ENCODE measurements at places on chromosomes 2 and 18.

DNA sequence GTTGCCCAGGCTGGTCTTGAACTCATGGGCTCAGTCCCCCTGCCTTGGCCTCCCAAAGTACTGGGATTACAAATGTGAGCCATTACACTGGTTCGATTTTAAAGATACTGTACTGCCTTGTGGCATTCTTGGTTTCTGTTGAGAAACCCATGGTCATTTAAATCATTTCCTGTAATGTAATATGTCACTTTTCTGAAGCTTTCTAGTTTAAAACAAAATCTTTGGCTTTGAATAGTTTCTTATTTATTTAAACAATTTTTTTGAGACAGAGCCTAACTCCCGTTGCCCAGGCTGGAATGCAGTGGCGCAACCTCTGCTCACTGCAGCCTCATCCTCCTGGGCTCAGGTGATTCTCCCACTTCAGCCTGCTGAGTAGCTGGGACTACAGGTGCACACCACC lies 8.9 kb downstream of the ZNF512 start:
- DNase-seq: no peak

DNA sequence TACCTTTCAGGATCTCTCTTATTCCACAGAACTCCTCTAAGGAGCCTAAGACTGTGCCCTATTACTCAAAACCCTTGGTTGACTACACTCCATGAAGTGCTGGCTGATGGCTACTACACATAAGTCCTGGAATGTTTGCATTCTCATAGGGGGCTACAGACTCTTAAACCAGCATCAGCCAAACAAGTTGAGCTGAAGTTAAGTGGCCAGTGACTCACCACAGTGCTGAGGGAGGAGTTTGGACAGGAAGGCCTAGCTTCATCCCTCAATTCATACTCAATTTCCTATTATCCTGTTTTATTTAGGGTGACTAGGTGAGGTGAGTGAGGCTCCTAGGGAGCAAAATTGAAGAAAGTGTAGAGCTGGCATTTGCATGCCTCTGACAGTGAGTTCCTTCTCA lies 246.7 kb downstream of the SMAD2 start:
- DNase-seq: no peak

GRCh38 chr2:86038291-86039081 lies 67.2 kb downstream of the POLR1A start:
- no peak for DNase-seq

DNA sequence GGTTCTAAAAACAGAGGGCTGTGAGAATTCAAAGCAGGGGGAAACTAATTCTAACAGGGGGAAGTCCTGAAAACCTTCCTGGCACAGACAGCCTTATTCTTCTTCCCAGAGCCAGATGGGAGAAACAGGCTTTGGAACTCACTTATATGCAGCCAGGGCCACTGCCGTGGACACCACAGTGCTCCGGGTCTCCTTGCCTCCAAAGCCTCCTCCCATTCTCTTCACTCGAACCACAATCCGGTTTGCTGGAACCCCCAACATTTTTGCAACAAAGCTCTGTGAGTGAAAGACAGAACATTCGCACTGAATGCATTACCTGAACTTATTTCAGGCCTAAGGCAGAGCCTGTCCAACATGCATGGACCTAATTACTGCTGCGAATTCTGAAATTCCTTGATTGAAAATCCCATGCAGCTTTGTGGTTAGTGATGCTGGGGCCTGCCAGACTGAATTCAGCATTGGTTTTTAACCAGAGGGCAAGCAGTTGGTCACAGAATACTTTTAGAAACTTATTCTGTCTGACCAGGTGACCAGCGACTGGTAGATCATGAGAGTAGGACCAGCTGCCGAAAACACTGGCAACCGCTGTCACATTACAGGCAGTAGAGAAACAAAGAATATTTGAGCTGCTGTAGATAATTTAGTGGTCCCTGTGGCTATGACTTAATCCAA lies 48.6 kb downstream of the XDH start:
- no peak for DNase-seq

DNA sequence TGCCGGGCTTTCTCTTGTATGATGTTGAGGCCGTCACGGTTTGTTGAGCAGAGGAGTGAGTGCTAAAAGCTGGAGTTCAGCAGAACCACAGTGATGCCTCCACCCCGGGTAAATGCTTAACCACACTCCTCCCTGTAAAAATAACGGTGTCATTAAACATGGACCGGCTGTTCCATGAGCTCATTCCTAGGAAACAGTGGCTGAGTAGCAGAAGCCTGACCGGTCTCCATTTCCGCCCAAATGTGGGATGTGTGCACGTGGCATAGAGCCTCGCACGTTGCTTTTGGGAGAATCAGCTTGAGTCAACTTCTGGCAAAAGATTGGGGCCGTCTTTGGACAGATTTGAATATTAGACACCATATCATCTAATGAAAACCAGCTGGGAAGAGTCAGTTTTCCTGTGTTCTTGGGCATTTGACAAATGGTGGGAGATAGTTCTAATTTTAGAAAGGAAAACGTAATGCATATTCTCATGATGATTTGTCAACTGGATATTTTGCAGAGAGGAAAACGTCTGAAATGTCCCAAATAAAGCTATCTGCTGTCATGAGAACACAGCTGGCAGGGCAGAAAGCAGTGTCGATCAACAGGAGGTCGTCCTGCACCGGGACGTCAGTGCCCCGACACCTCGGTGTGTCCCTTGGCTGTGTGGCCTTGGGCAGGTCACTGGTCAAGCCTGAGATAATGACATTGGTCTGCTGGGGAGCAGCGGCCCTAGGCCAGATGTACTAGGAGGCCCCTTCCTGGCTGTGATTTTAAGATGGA lies 42.4 kb downstream of the LRRFIP1 start:
- DNase-seq: peak; percentile 80

- no peak for DNase-seq
Measured at GRCh38 chr2:137173463-137173862, 408.1 kb downstream of the THSD7B start.

GRCh38 chr2:33530690-33531548 lies 54.5 kb downstream of the RASGRP3 start:
- DNase-seq: no peak

DNA sequence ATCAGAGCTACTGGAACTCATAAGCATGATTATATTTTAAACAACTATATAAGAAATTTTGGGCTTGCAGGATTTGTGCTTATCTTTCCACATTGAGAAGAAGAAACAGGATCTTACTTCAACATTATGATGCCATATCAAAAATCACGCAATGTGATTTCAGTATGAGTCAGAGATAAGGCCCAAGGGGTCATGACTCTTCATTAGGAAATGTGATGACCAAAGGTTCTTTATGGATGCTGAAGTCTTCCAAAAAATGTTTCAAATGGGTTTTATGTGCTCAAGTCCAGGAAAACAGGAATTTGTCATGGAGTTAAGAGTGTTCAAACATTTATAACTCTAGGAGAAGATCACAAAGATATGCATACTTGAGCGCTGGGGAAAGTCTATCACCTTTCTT lies 7.8 kb upstream of the SERPINB2 start:
- DNase-seq: no peak

- DNase-seq: no peak
Measured at GRCh38 chr18:51151568-51152511, 45.6 kb downstream of the MEX3C start.

DNA sequence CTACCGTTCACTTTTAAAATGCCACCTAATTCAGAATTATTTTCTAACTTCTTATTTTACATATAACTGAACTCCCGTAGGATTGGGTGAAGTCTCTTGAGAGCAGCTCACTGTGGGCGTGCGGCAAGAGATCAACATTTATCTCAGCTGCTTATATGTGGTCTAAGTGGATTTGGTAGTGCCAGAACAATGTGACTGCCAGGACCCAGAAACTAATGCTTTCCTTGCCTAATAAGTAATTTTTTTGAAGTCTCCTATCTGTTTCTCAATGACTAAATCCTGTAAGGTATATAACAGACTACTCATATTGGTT lies 11.2 kb upstream of the NFE2L2 start:
- DNase-seq: no peak

DNA sequence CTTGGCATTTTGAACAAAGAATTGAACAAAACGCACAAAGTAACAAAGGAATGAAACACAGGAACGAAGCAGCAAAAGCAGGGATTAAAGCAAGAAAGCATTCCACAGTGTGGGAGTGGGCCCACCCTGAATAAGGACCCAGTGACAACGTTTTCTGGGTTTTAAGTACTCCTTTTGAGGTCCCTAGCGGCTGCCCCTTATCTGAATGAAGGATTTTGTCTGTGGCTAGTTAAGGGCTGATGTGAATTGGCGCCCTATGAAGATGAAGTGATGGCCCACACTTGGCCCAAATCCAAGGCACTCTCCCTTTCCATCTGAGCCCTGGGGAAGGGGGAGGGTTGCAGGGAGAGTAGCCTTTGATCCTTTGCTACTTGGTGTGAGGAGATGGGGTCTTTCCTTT lies 7.8 kb upstream of the CCDC141 start:
- no peak for DNase-seq

- DNase-seq: no peak
Measured at GRCh38 chr2:86420913-86421312, 20.3 kb upstream of the KDM3A start.

DNA sequence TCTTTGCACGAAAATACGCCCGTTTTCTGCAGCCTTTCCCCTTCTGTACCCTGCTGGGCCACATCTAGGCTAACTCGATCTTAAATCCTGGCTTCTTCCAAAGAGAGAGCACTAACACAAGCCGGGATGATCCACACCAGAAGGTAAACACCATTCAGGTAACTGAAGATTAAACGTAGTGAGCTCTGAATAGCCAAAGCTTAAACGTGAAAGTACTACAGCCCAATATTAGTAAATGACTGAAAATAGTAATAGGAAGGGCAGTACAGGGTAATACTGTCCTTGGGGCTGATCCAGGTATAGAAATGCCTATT lies 422 bp upstream of the MRPL53 start:
- DNase-seq: no peak

GRCh38 chr2:8009010-8009597 lies 672.8 kb upstream of the ID2 start:
- DNase-seq: no peak

- DNase-seq: no peak
Measured at GRCh38 chr2:651951-652373, 25.2 kb downstream of the TMEM18 start.

GRCh38 chr18:39311111-39311712 lies 1745.6 kb upstream of the CELF4 start:
- no peak for DNase-seq

GRCh38 chr2:30716123-30716900 lies 90.9 kb downstream of the CAPN13 start:
- DNase-seq: no peak

- no peak for DNase-seq
Measured at GRCh38 chr2:64226611-64227010, 82.4 kb upstream of the PELI1 start.

- DNase-seq: peak; percentile 89
Measured at GRCh38 chr2:149329489-149330126, 779 bp upstream of the LYPD6 start.

DNA sequence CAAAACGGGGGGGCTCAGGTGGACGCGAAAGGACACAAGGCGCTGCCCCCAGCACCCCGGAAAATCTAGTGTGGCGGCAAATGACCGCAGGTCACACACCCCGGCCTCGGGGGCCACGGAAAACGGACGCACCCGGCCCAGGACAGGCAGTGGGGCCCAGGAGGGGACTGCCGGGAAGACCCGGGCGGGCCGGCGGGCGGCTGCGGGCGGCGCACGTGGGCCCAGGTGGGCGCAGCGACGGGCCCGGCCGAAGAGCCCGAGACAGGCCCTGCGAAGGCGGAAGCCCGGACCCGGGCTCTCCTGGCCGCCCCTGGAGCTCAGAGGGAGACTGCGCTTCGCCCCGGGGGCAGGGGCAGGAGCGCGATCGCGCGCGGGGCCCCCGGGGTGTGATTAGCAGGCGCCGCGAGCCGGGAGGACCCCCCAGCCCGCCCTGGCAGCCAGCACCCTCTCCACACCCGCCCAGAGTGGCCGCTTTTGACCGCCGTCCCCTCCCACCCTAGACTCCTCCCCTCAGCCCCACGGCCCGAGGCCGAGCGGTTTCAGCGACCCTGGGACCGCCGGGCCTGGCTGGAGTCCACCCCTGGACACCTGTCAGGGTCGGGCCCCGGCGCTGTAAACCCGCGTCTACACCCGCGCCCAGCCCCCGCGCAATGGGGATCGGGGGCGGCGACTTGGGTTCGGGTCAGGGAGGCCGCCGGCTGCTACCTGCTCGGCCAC lies 773 bp downstream of the MBP start:
- peak; percentile 36 for DNase-seq

GRCh38 chr2:129760669-129761068 lies 218.8 kb upstream of the RAB6C start:
- DNase-seq: no peak

DNA sequence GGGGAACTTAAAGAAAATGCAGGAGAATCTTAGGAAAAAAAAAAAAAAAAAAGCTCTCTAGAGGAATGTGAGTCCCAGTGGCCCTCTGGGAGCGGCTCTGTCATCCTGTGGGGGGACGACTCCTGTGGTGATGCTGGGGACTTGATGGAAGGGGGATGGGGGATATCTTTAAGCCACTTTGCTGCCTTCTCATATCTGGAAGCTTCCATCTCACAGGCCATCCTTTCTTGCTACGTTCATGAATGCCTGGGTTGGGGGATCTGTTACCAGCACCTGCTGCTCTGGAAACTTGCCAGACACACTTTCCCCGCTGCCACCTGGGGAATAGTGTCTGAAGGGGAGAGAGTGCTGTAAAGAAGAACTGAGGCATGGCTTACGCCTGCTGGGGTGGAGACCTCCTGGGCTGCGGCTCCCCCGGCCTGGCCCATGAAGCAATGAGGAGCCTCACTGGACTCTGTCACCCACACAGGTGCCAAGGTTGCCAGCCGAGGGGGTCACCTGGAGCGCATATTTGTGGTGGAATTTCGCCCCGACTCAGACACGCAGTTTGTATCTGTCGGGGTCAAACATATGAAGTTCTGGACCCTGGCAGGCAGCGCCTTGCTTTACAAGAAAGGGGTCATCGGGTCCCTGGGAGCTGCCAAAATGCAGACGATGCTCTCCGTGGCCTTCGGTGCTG lies 92.8 kb downstream of the RTN4 start:
- DNase-seq: peak; percentile 39

- DNase-seq: peak; percentile 54
Measured at GRCh38 chr2:129396980-129397599, 582.4 kb upstream of the RAB6C start.

DNA sequence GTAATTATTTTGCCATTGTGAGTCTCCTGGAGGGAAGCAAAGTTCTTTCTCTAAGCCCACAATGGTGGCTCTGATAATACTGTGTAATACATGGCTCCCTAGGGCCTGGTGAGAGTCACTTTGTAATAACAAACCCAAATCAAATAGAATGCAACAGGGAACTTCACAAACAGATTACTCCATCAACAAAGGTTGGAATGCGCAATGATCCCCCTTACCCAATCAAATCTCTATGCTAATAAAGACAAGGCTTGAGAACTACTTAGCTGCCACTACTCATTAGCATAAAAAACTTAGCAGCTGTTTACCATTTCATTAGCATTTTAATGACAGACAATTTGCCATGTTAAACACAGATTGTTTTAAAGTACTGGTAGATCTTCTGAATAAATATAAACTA lies 285.6 kb upstream of the SESTD1 start:
- DNase-seq: no peak
